ENCODE measurements at places on chromosomes 5 and 9.

DNA sequence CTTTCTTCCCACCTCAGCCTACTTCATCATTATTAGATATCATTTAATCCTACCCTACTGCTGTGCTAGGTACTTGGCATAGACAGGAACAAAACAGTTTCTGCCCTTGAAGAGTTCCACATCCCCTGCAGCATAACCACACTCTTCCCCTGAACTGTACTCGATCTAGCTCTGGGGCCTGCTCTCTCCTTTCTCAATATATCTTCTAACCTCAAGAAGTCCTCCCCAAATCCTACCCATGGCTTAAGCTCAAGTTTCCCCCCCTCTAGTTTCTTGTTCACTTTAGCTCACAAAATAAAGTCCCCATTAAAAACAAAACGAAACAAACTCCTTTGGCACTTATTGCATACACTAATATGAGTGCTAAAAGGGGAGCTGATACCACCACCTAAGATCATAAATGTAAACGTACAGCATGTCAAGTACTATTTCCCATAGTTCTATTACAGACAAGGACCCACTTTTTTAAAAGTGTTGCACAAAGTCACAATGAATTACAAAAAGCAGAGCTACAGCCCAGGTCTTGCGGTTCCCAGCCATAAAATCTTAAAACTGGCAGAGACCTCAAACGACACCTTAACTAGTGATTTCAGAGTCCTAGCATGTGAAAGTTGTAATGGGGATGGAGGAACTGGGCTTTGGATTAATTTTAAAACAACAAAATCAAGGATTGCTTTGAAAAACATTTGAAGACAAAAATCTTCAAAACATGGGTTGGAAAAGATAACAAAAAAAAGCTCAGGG lies 80.7 kb downstream of the PTPDC1 start:
- no peak for DNase-seq

DNA sequence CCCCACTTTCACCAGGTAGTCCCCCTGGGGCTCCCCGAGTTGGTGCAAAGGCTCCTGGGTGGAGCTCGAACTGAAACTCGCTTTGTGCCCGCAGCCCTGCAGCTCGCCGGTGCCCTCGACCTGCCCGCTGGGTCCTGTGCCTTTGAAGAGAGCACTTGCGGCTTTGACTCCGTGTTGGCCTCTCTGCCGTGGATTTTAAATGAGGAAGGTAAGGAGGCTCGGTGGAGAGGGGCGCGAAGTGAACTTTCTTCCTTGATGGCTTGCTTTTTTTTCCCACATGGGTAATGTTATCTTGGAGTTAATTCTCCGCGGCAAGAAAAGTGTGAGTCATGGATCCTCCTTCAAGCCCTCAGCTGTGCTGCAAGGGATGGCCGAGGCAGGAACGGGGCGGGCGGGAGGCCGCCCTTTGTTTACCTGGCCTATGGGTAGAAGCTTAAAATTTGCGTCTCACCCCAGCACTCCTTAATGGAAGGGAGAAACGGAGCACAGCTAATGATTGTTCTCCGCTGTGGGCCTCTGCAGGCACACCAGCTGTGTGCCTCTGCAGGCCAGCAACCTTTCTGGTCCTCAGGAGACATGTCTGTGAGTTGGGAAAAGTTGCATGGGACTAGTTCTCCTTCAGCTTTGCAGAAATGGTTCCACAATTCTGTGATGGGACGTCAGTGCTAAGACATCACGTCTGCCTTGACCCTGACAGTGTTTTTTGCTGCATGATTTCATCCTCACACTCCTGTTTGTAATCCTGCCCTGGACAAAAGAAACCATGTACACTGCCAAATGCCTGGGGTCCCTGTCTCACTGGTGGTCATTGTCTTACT lies 1.1 kb downstream of the MAMDC2 start:
- no peak for DNase-seq

GRCh38 chr5:60066502-60066901 lies 173.0 kb upstream of the PDE4D start:
- no peak for DNase-seq

GRCh38 chr5:50547303-50547702 lies 106.2 kb upstream of the EMB start:
- DNase-seq = peak; percentile 7
